ENCODE measurements at places on chromosomes 2 and 18. TPM values are rescaled to one million over a fixed set of nuclear protein-coding genes. Genes with fewer than 3 reads are reported as not detected.
A peak's percentile ranks its signal among the peaks of the same experiment; 100 is the strongest.

DNA sequence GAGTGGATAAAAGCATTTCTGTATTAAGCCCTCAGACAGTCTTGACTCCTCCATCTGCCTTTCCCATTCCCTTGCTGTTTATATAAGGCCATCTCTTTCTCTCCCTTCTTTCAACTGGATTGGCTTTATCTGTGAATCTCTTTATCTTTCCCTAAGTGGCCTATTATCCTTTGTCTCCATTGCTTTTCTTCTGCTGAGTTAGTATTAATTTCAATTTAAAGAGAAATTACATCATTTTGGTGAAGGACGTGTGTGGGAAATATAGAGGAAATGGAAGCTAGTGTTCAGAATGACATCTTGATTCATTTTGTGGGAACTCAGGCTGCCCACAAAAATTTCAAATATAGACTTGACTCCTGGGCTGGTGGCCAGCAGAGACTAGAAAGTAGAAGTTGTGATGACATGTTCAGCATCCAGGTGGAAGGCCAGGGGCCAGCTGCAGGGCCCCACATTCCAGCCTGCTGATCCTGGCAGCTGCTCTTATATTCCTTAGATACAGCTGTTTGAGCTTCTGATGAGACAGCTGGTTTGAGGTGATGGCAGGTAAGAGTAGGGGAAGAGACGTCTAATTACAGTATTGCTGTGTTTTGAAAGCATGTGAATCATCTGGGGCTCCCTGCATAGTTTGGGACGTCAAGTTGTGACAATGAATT is 52.3 kb downstream of the DIS3L2 start:
- DNase-seq, result no peak

- DNase-seq, result no peak
These were observed 16.2 kb upstream of the PDE11A start for GRCh38 chr2:178088774-178089270.

DNA sequence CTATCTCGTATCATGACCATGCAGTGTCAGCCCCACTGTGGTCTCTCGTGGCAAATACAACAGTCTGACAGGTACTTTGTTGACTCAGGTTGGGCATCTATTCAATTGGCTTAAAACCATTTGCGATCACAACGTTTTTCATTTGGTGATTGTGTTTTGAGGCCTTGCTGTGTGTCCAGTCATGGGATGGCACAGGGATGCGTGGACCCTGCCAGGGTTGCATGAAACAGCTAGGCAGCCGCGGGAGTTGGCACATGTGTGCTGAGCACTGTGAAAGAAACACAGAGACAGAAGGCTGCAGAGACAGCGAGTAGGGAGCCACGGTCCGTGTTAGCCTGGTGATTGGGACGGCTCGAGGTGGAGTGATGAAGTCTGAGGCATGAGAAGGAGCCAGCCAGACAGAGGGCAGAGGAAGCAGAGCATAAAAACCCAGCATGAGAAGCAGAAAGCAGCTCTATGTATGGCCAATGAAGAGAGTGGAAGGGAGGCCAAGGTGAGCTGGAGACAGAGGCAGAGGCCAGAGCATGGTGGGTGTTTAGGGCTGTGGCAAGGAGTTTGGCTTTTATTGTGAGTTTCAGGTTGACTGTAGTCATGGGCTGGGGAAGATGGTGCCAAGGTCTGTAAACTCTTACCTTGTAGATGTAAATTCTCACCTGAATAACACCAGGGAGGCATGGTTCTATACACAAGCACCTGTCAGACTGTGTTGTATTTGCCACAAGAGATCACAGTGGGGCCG is 31.8 kb upstream of the IL1R1 start:
- no peak for DNase-seq

GRCh38 chr18:4631239-4631638 is 176.1 kb upstream of the DLGAP1 start:
- DNase-seq, result no peak

- DNase-seq, result no peak
These were observed 322.2 kb downstream of the IRS1 start for GRCh38 chr2:226477221-226478108.

GRCh38 chr2:242032780-242033656 is 163.5 kb downstream of the RTP5 start:
- peak; percentile 12 for DNase-seq

DNA sequence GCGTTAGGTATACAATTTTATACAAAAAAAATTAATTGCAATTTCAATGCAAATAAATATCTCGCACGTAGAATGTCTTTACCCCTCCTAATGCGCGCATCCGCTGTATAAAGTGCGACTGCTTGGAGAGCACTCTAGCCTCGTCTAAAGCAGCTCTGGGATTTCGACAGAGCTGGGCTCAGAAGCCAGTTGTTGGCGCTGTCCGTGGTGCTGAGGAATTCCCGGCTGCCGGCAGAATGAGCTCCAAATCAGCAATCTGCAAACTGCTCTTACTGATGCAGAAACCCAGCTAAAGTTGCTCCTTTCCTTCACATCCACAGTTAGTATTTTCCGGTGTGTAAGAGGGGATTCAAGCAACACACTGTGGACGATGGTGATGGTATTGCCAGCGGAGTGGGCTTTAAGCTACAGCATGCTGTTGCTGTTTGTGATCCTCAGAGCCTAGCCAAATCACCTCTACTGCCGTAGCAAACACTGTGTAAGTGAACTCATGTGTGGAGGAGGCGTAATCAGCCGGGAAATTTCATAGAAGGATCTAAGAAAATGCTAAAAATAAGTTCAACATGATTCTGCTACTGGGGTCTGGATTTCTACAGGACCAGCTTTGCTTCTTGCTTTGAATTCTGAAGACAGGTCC is at the start of gene VWC2L:
TSS of gene VWC2L (plus strand) at position 137 of the 637 bp plus-strand sequence. CDS start 3,140 bp downstream, outside the sequence.
- DNase-seq, result peak; percentile 46

The RBKS gene
- 8.9 TPM for total RNA-seq

The PRSS56 gene
- total RNA-seq, result not detected
